ENCODE measurements at places on chromosomes 12 and 14.

GRCh38 chr12:99436584-99436983 is 211.0 kb upstream of the GARIN6 start:
- DNase-seq = no peak

GRCh38 chr12:106955377-106956047 is at the start of gene TMEM263:
Gene TMEM263 (plus strand): TSS chr12:106955907. CDS start chr12:106967117, 11,210 bp downstream.
- peak; percentile 97 for DNase-seq

GRCh38 chr12:113860950-113861349 is 105.2 kb downstream of the RBM19 start:
- DNase-seq = no peak

GRCh38 chr12:2649201-2650030 is 145.4 kb upstream of the FKBP4 start:
- no peak for DNase-seq

DNA sequence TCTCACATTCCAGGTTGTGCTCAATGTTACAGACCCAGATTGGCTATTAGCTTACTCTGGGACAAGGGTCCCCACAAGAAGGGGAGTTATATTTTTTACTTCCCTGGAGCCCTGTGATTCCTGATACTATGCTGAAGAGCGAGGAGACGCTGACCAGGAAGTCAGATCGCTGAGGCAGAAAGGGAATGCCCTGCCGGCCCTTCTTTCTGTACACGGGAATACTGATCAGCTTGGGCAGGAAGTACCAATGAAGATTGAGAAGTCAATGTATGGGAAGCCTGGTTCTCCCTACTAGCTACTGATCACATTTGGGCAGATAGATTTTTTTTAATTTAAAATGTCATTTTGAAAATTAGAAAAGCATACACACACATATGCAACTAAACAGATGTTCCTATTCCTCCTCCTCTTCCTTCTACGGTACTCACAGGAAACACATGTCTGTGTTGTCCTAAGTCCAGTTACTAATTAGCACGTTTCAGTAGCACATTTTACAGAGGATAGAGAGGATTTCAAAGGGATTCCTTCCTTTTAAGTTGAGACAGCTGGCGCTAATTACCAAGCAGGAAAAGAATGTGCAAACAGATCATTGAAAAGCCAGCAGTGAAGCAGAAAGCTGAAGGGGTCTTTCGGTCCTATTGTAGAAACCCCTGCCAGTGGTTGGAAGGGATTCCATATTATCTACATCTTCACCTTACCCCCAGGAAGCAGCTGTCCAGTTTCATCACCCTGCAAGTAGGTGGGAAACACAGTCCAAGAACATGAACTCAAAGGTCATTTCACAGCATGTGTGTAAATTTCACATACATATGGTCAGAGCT is 292.4 kb downstream of the DUSP6 start:
- DNase-seq = no peak

GRCh38 chr12:75820071-75820470 is 211.5 kb downstream of the PHLDA1 start:
- no peak for DNase-seq

DNA sequence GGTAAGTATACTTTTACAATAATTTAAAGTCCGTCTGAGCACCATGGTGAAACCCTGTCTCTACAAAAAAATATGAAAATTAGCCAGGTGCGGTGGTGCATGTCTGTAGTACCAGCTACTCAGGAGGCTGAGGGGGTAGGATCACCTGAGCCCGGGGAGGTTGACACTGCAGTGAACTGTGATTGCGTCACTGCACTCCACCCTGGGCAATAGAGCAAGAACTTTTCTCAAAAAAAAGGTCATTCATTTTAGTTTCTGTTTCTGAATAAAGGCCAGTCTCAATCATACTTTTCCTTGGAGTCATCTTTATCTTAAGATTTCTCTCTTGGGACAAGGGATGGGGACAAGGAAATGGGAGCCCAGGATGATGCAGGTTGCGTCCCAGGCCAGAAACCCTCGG is 12.9 kb downstream of the ANKRD13A start:
- DNase-seq = no peak

- no peak for DNase-seq
These were observed 827 bp downstream of the ALDH2 start for GRCh38 chr12:111767362-111768158.

GRCh38 chr14:93811676-93812075 is 23.4 kb upstream of the PRIMA1 start:
- no peak for DNase-seq

GRCh38 chr14:34218881-34219280 is 243.2 kb downstream of the SPTSSA start:
- no peak for DNase-seq

- no peak for DNase-seq
These were observed 131.9 kb upstream of the CLEC14A start for GRCh38 chr14:38387821-38388220.

- DNase-seq = no peak
These were observed 5.7 kb downstream of the ARPC3 start for GRCh38 chr12:110444455-110444854.

DNA sequence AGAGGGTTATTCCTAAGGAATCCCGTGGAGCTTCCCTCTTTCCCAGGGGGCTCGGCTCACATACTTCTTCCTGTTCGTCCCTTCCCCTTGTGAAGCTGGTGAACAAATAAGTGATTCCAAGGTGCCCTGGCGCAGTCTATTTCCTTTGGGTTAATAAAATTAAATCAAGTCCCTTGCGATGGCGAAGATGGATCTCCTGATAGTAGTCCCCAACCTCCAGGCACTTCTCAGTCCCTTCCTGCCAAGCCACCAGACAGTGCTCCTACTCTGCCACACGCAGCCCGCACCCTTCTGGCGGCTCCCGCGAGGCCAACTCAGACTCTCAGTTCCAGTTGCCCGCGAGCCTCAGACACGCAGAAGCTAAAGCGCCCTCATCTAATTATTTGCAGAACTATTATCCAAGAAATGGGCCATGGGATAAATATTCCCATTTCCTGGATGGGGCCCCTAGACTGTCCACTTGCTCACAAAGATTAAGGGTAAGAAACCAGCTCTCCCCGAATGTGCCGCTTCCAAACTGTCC is 2.4 kb upstream of the SIX6 start:
- no peak for DNase-seq

GRCh38 chr12:50676756-50677155 is 87.1 kb upstream of the ATF1 start:
- no peak for DNase-seq
